ENCODE measurements at places on chromosomes 11 and 22. TPM values are rescaled to one million over a fixed set of nuclear protein-coding genes. Genes with fewer than 3 reads are reported as not detected.

DNA sequence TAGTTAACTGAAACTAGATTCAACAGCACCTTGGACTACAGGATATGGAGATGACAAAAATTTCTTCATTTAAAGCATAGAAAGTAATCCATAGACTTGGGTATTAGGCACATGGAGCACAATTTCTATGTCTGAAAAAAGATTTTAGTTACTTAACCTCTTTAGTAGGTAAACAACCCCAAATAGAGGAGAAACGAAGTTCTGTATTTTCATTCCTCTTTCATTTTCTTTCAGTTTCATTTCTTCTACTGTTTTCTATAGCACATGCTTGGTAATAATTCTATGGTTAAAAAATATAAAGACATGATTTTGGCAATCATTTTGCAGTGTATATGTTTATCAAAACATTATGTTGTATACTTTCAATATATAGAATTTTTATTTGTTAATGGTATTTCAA is 99.5 kb downstream of the CASP12 start:
- no peak for DNase-seq

Gene APIP
- total RNA-seq = 13.9 TPM

DNA sequence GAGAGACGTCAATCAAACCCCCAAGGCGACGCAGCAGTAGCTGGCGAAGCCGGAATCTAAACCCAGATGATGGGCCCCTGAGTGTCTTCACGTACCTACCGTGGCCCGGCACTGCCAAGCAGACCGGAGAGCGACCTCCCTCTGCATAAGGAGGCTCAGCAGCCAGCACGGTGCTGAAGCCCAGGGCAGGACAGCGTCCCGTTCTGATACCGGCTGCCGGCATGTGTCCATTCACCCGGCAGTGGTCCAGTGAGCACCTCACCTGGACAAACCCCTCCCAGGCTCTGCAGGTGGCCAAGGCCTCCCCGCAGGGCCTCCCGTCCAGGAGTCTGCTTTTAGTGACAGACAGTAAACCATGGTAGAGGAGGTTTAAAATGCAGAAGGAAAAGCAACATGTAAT is 142.0 kb downstream of the BRD1 start:
- no peak for DNase-seq

Gene OR10AG1
- not detected for total RNA-seq

Gene ISX
- not detected for total RNA-seq

DNA sequence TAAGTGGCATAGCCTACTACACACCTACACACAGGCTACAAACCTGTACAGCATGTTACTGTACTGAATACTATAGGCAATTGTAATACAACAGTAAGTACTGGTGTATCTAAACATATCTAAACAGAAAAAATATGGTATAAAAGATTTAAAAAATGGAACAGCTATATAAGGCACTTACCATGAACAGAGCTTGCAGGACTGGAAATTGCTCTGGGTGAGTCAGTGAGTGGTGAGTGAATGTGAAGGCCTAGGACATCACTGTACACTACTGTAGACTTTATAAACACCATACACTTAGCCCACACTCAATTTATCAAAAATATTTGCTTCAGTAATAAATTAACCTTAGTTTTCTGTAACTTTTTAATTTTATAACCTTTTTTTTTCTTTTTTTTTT is 24.7 kb downstream of the PAMR1 start:
- no peak for DNase-seq

Gene SERPING1
- total RNA-seq = 0.40 TPM

Gene NTM
- under 0.01 TPM for total RNA-seq

- DNase-seq = no peak
These were observed 2.0 kb upstream of the GRIK4 start for GRCh38 chr11:120509346-120510053.

- DNase-seq = no peak
These were observed 42.9 kb downstream of the LINC01488 start for GRCh38 chr11:69524291-69524882.

GRCh38 chr11:79515781-79516180 is 75.0 kb upstream of the TENM4 start:
- DNase-seq = no peak

DNA sequence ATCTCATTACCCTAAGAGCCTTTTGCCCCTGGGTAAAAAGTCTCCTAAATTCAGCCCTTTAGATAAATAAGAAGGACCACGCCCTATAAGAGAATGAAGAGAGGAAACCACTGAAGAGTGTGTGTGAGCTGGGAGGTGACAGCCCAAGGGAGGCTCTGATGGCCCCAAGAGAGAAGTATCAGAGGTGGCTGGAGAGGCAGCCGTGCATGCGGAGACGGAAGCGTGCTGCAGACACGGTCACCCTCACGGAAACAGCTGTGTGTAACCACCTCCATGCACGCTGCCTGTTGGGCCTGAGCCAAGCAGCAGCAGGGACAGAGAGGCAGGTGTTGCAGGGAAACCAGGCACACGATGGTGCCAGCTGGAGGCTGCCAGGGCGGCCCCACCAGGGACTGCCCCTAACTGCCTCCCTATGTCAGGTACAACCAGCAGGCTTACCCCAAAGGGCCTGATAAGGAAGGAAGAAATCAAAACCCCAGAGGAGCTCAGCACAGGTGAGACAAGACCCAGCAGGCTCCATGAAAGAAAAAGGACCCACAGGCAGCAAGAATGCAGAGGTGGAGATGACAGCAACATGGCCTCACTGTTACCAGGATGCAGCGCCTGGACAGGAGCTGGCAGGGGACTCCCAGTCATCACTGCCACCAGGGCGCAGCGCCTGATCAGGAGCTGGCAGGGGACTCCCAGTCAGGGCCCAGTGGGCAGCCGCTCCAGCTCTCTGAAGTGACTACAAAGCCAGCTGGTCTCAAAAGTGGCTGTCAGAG is 7.8 kb downstream of the LARGE2 start:
- no peak for DNase-seq

- peak; percentile 54 for DNase-seq
These were observed 650 bp upstream of the MAPK11 start for GRCh38 chr22:50270666-50271394.

Gene HTR3A
- total RNA-seq = not detected

GRCh38 chr11:69465236-69466000 is 16.0 kb upstream of the LINC01488 start:
- no peak for DNase-seq

- DNase-seq = no peak
These were observed 124.8 kb downstream of the APOL5 start for GRCh38 chr22:35842519-35842913.

- no peak for DNase-seq
These were observed 17.8 kb upstream of the FXYD2 start for GRCh38 chr11:117842131-117842941.
